ENCODE measurements at places on chromosomes 3 and 15.

DNA sequence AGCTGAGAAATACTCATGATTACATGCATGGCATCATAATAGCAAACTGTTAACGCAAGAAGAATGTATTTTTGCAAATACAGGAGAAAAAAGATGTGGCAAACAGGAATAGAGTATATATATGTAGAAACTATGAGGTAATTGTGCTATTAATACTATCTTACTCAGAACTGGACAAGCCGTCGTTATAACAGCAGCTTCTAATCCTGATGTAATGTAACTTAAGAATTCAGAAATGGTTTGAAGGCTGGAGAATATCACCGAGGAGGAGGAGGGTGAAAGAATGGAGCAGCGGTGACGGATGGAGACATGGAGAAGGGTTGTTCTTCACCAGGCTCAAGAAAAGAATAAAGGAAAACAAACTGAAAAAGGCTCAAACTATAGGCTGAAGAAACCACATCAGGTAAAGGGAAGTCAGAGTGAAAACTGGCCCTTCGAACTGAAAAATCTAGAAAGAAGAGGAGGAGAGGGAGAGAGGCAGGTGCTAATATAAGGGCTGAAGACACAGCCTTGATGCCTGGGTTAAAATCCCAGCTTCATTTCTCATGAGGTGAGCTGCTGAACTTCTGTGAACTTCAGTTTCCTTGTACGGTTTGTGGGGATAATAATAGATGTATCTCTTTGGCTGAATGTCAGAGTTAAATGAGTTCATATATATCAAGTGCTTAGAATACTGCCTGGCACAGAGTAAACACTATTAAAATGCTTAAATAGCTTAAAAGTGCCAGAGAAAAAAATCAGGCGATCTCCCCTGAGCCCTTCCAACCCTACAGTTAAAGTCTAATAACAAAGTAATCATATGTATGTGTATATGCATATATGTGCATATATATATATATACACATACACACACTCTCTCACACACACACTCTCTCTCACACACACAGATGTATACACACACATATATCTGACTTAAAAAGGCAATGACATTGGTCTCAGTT is 43.9 kb downstream of the GOLIM4 start:
- DNase-seq, result no peak

GRCh38 chr3:43138488-43139231 is 32.8 kb upstream of the POMGNT2 start:
- DNase-seq, result no peak

- DNase-seq, result no peak
These were observed 224.2 kb upstream of the TBL1XR1 start for GRCh38 chr3:177421481-177421785.

DNA sequence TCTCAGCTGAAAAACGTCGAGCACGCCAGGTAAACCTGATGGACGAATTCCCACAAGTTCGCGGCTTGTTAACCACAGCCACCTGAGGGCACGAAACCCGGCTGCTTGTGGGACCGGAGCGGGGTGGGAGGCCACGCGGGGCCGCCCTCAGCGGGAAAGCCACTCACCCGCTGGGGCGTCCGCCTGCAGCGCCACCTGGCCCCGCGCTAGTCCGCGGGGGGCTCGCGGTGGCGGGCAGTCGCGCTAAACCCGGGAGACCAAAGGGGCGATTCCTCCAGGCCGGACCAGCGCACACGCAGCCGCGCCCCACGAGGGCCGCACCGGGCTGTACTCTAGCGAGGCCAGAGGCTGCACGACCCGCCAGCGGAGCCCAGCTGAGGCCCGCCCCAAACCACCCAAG is 15.7 kb upstream of the CFAP161 start:
- DNase-seq, result no peak

GRCh38 chr3:188139466-188139865 is 14.5 kb upstream of the LPP start:
- DNase-seq, result no peak

Measured in spleen (tissue), 13 donors.